M059J (cell line): ENCODE measurements at places on chromosomes 3 and 15. TPM values are rescaled to one million over a fixed set of nuclear protein-coding genes. Genes with fewer than 3 reads are reported as not detected.

DNA sequence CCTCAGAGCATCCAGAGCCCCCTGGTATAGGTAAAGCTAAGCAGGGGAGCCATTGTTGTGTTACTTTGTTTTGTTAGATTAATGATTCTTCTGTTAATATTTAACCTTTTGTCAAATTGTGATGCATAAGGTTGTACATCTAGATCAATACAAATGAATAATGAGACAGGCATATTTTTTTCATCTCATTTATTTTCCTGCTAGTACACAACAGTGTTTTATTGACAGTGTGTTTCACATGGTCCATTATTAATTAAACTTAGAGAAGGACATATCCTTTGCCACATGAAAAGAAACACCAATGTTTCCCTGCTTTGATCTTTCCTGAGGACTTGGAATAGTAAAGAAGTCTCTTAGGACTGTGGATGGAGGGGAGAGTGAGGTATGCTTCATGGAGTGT is 543.6 kb upstream of the CFAP20DC start:
- no peak for DNase-seq

DNA sequence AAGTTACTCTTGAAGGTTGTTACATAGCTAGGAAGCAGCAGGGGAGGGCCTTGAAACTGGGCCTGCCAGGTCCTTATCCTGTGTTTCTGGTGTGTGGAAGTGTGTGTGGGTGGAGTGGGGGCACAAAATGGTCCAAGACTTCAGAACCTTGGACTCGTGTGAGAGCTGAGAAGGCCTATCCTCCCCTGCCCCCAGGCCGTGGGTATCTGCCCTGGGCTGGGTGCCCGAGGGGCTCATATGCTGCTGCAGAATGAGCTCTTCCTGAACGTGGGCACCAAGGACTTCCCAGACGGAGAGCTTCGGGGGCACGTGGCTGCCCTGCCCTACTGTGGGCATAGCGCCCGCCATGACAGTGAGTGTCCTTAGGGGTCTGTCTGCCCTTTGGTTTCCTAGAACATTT is 4.5 kb downstream of the CHRD start:
- no peak for DNase-seq

DNA sequence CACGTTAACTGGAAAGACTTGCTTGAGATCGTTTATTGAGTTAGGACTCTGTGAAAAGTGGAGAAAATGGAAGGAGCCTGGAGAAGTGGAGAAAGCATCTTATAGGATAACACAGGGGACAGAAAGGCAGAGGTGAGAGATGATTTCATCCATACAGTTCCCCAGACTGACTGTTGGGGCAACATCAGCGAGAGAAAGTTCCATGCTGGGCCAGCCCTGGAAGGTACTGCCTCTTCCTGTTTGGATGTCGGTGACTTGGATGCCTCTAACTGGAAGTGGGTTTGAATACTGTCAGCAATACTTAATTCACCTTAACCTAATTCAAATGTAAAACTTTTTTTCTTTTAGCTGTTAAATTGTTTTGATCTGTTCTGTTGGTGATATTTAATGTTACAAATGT is 32.3 kb downstream of the ATP13A5 start:
- DNase-seq = no peak

- DNase-seq = no peak
These were observed 596.7 kb upstream of the UBE2E2 start for GRCh38 chr3:22606461-22606860.

GRCh38 chr3:67459796-67460195 is 194.6 kb downstream of the SUCLG2 start:
- DNase-seq = no peak

DNA sequence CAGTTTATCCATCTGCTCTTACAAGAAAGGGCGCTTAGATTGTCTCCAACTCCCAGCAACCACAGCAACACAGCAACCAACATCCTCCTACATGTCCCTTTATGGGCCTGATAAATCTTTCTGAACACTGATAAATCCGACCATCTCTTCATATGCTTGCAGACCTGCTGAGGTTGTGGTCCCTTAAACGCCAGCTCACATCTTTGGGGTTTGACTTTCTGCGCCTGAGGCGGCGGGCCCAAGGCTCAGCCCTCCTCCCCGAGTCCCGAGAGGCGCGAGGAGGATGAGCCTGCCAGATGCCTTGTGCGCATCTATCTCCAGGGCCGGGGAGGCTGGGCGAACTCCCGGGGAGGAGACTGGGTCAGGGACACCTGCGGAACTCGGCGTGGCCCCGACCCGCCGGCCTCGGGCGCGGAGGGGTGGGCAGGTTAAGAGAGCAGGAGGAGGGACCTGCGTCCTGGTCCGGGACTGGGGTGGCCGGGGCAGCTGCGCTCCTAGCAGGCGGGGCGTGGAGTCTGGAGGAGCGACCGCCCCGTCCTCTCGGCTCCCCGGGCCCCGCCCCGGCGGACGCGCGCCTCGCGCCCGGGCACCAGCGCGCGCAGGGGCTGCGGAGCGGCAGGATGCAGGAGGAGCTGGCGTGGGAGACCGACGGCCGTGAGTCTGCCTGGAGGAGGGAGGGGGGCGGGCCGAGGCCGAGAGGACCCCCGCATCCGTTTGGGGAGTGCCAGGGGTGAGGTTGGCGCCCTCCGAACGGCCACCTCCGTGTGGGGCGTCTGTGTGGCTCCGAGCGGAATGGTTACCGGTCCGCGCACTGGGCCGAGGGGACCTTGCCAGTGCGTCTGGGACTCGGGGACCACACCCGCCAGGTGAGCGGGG is at the start of gene ANKDD1A:
Gene ANKDD1A (plus strand): TSS at position 592 of the 876 bp plus-strand sequence. CDS start 29 bp downstream, at position 621.
- DNase-seq = peak; percentile 46

DNA sequence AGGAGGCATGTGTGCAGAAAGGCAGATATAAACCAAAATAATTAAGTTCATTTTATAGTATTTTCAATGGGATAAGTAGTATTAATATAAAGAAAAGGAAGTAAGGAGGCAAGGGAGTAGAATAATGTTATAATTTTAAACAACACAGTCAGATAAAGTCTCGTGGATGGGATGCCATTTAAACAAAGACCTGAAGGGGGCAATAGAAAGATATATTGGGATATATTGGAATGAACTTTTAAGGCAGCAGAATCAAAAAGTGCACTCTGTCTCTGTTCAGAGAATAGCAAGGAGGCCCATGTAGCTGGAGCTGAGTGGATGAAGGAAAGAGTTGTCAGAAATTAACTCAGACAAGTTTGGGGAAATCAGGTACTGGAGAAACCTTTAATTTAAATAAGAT is 158.7 kb downstream of the CGGBP1 start:
- no peak for DNase-seq

GRCh38 chr15:56797720-56798275 is 64.5 kb upstream of the ZNF280D start:
- DNase-seq = no peak

DNA sequence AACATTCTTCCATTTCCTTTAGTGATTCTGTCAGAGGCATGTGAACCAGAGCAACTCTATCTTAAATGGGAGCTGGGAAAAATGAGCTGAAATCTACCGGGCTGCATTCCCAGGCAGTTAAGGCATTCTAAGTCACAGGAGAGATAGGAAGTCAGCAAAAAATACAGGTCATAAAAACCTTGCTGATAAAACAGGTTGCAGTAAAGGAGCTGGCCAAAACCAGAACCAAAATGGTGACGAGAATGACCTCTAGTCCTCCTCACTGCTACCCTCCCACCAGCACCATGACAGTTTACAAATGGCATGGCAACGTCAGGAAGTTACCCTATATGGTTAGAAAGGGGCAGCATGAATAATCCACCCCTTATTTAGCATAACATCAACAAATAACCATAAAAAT is 66.4 kb downstream of the B3GALNT1 start:
- DNase-seq = peak; percentile 76

DNA sequence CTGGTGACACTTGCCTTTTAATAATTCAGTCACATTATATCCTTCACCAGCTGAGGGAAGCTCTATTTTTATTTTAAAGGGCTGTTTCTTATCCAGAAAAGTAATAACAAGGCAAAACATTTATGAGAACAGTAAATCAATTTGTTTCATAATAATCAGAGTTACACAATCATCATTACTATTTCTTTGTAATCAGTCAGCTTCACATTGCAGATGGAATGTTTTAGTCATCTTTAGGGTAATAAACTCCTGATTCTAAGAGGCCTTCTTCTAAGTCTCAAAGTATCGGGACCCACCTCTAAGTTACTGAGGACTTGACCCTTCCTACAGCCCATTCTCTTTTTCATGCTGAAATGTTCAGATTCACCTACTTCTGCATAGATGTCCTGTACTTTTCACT is 298.3 kb upstream of the TGFBR2 start:
- DNase-seq = no peak

- DNase-seq = no peak
These were observed 77.7 kb downstream of the CEP63 start for GRCh38 chr3:134563601-134564000.

DNA sequence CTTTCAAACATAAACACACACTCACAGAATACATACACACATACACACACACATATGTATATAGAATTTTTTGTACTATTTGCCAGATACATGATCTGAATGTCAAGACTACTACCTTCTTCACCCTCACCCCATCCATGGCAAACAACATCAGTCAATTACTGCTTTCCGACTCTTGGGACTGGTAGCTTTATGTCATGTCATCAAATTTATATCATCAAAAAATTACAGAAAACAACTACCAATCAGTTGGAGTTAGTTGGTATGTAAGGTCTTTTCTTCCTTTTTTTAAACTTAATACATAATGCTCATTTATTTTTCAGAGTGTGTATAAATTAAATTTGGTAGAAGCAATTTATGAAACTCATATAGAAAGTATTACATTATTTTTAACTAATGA is 305.7 kb upstream of the MDFIC2 start:
- no peak for DNase-seq

GRCh38 chr3:111326144-111326995 is 215.6 kb upstream of the CD96 start:
- DNase-seq = peak; percentile 81

- DNase-seq = no peak
These were observed 25.4 kb upstream of the THRB start for GRCh38 chr3:24520101-24520495.

The OR5AC2 gene
- total RNA-seq = not detected in 2 replicates

The SLC9C1 gene
- not detected in 2 replicates for total RNA-seq

The LARP6 gene
- 28.2 and 58.3 TPM in 2 replicates for total RNA-seq

The ZMYND10 gene
- 0.37 and 3.2 TPM in 2 replicates for total RNA-seq

The RCCD1 gene
- total RNA-seq = 6.4 and 13.0 TPM in 2 replicates

The HACD2 gene
- 43.4 and 63.9 TPM in 2 replicates for total RNA-seq

The WDR49 gene
- not detected in 2 replicates for total RNA-seq

The AGBL1 gene
- not detected in 2 replicates for total RNA-seq
